NCI-H774 (cell line): ENCODE measurements at places on chromosomes 2 and 18.

DNA sequence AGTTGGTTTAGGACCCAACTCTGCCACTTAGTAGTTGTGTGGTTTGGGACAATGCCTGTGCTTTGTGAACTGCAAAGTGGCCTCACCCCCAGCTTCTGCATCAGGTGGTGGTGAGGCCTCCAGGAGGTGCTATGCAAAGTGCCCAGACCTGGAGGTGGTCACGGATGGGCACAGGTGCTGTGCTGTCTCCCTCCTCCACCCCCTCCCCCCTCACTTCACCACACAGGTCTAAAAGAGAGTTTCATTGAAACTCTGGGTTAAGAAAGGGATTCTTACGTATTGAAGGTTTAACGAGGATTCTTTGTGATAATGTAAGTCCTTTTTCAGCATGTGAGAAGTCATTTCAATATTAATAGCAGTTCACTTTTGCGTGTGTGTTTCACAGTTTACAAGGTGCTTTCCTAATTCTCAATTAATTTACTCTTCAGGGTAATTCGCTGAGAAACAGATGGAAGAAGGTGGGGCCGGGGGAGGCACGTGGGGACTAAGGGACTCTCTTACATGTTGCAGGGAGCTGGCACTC is 369.9 kb downstream of the LPIN1 start:
- no peak for DNase-seq

- DNase-seq, result no peak
Measured at GRCh38 chr2:142868229-142868762, 9.2 kb upstream of the KYNU start.

DNA sequence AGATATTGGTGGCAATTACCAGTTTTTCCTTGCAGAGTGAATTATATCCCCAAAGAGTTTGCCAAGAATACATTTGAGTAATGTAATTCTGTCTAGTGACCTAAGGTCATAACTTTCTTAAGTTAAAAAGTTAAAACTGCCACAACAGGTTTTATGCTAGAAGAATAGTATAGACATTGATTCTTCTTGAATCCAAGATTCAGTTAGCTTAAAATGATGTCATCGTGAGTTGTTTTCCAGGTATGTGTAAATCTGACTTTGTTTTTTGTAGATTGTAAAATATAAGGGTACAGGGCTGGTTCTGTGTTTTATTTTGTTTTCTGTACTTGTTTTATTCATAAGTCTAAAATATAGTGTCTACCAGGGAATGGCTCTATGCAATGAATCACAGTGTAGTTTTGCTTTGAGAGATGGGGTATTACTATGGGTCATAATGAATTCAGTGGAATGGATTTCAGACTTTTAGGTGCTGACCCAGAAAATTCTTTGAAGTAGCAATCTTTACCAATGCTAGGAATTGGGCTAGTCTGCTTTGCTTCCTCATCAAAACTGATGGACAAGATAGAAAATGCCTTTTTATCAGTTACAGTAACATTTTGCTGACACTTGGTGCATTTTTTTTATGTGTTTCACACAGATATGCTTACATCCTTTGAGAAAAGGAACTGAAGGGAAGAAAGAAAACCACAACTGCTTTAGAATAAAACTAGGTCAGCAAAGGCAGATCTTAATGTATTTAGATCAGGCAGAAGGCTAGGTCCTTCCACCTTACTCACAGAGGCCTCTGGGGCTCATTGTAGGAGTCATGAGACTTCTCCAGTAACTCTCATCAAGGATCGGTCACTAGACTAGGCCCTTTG is 20.8 kb upstream of the MGAT5 start:
- DNase-seq, result no peak

- DNase-seq, result no peak
Measured at GRCh38 chr2:9212010-9212635, 5.5 kb downstream of the ASAP2 start.

DNA sequence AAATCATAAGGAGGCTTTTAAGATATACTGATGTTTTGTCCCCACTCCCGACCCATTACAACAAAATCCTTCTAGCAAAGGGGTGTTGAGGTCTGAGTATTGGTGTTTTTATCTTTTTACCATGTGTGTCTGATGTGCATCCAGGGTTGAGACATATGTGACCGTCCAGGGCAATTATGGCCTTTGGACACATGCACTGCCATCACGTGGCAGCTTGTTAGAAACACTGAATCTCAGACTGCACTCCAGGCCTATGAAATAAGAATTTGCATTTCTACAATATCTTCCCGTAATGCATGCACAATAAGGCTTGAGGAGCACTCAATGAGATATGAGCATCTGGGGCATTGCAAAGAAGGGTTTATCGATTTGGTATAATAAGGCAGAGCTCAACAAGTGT is 235.1 kb upstream of the ZNF804A start:
- no peak for DNase-seq

DNA sequence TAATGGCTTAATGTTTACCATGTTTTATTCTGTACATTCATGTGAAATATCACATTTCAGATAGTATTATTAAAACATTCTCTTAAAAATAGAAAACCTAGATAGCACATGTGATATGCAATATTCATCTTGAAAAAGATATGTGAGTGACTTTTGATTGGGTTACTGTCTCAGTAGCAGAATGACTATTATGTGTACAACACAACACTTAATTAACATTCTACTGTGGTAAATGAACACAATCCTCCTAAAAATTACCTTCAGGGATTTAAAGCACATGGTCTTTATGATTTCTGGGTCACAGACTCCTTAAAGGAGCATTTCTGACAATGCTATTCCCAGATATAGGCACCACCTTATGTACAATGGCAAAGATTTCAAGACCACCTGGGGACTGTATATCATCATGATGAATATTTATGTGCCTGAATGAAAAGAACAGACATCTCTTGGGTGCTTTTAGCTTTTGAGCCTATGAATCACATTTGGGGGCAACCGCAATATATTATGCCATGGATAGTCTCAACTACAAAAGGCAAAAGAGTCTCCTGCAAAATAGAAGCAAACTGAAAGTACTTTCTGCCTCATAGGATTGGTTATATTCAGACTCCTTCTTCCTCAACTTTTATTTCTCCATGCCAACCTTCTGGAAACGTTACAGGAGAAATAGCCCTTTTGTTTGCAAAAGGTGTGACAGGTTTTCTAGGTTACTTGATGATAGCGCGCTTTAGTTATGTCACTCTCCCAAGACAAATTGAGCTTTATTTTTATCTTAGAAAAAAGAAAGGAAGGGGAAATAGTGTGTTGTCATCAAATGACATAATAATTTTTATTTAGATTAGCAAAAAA is 259.0 kb downstream of the CALCRL start:
- no peak for DNase-seq

DNA sequence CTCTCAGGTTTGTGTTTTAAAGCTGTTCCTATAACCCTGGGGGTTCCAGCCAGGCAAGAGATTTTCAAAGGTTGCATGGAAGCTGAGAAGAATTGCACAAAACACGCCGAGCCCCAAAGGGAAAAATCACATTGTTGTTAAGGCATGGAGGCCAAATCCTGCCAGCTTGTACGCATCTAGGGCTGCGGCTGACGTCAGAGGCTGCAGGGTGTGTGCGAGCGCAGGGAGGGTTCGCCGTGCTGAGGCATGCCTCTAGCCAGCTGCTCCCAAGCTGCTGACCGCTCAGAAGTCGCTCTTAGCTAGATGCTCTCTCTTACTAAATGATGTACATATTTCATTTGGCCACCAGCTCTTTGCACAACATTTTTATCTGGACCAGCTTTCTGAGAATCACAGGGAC is 191.8 kb downstream of the LPIN1 start:
- no peak for DNase-seq

DNA sequence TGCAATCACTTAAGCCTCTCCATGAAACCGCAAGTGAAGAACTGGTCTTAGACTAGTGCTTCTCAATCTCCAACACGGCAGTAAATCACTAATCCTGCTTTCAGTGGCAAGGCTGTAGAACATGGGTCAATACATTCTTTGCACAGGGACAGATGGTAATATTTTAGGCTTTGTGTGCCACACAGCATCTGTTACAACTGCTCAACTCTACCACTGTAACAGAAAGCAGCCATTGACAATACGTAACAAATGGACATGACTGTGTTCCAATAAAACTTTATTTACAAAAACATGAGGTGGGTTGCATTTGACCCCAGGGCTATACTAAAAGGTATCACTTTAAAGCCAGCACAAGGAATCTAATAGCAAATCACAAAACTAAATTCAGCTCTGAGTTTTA is 51.1 kb downstream of the RNF152 start:
- DNase-seq, result no peak

- DNase-seq, result no peak
Measured at GRCh38 chr2:7026742-7027141, 109.5 kb downstream of the RNF144A start.

DNA sequence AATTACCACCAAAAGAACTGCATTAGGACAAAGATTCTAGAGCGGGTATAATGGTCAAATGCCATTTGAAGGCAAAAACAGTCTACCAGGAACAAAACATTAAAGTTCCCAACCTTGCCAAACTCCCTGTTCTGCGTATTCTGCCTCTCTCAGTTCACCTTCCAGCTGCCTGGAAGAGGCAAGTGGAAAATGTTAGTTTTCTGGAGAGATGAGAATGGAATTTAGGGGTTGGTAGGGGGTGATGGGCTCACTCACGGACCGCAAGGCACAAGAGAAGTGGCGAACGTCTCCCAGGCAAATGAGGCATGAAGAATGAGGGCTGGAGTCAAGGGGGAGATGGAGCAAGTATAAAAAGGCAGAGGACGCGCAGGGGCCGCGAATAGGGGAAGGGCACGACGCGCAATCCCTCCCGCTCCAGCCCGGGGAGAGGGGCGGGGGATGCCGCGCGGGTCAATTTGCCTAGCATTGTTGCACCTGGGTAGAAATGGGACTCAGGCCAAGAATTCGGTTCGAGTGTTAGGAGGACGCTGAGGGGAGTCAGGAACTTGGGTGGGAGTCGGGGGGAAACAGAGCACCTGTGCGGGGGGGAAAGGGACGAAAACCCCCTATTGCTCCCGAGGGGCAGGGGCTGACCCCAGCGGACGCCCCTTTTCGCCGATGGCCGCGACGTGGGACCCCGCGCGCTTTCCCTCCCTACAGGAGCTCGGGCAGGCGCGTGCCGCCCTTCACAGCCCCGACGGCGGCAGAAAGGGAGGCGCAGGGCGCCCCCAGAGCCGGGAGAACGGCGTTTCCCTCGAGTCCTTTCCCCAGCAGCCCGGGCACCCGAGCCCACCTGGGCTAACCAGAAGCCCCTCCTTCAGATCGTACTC is 573 bp downstream of the PAIP2B start:
- peak; percentile 58 for DNase-seq

- DNase-seq, result no peak
Measured at GRCh38 chr2:96866586-96866985, 3.3 kb downstream of the SEMA4C start.

GRCh38 chr2:155418753-155419152 is 720.3 kb downstream of the KCNJ3 start:
- no peak for DNase-seq

GRCh38 chr2:27989149-27989548 is 98.6 kb downstream of the BABAM2 start:
- DNase-seq, result no peak

- DNase-seq, result peak; percentile 14
Measured at GRCh38 chr2:235521844-235522243, 28.0 kb downstream of the AGAP1 start.

DNA sequence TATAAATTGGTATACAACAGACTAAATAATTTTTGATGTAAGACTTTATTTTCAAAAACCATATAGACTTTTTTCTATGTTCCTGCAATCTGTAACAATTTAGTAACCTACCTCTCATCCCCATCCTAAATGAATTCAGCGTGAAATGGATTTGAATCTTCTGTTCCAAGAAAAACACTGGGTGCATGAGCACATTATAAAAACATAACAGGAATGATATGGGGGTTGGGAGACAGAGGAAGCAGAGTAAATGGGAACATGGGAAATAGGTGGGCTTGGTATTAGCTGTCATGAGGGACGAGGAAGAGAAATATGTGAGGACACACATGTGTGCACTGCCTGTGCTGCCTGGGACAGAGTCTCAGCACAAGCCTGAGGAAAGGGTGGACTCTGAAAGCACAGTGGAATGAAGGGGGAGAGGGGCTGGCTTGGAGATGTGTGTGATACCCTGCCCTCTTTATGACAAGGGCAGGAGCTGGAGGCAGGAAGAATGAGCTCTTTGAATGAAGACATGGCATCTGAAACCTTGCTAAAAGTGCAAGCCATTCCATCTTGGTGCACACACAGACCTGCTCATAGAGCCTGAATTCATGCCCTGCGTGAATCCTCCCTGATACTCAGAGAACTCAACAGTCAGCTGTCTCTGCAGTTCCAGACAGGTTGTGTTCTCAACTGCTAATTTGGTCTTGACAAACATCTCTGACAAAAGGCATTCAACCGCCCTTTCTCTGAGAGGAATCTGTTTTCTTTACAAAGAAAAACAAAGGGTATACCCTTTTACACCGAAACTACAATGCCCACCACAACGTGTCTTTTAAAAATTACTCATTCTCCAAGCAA is 66.6 kb downstream of the EPB41L3 start:
- peak; percentile 14 for DNase-seq

DNA sequence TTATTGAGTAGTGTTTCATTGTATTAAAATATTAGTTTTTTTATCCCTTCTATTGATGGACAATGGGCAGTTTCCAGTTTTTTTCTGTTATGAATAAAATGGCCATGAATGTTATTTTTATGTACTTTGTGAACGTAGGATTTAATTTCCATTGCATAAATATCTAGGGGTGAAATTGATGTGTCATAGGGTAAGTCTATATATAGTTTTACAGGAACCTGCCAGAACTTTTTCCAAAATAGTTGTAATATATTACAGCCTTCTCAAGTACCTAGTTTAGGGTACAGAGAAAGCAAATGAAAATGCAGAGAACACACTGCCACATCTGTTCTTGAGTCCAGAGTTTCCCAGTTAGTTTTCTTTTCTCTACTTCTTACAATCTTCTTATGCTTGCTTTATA is 378.6 kb downstream of the MEIS1 start:
- DNase-seq, result no peak

DNA sequence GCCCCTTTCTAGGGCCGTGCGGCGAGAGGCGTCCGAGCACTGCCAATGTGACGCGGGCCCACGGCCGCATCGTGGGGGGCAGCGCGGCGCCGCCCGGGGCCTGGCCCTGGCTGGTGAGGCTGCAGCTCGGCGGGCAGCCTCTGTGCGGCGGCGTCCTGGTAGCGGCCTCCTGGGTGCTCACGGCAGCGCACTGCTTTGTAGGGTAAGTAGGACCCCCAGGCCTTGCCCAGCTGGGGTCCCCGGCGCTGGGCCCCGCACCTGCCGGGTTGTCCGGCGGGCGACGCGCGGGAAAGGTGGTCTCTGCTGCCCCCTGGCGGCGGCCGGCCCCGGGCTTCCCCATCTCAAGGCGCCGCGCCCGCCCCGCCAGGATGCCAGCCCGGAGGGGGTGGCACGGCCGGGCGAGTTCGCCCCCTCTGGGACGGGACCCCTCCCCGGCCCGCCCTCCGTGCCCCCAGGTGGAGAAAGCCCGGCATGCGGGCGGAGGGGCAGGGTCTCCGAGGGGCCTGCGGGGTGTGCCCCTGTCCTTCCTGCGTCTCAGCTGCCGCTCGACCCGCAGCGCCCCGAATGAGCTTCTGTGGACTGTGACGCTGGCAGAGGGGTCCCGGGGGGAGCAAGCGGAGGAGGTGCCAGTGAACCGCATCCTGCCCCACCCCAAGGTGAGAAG is 1.9 kb downstream of the PRSS56 start:
- no peak for DNase-seq
